ENCODE measurements at places on chromosomes 5 and 9. TPM values are rescaled to one million over a fixed set of nuclear protein-coding genes. Genes with fewer than 3 reads are reported as not detected.

Gene WWC1
- total RNA-seq, result 4.7 TPM

Gene PHYHD1
- not detected for total RNA-seq

Gene PDE6A
- total RNA-seq, result 0.11 TPM

Gene MARCOL
- not detected for total RNA-seq

Gene FCN1
- not detected for total RNA-seq

Gene CCDC152
- 0.27 TPM for total RNA-seq

Gene LCN15
- total RNA-seq, result not detected

Gene OBP2A
- total RNA-seq, result not detected

Gene FGF10
- total RNA-seq, result not detected

Gene TTC33
- total RNA-seq, result 17.0 TPM

Gene SPRY4
- 65.7 TPM for total RNA-seq

Gene PCDHB15
- 2.7 TPM for total RNA-seq

Gene LRRC14B
- not detected for total RNA-seq

Gene EGFL7
- total RNA-seq, result 21.5 TPM

Gene OLFM1
- 0.13 TPM for total RNA-seq

Gene PCDHB11
- 3.9 TPM for total RNA-seq

Gene CCDC180
- 5.4 TPM for total RNA-seq

Gene CDKN2A
- 14.4 TPM for total RNA-seq

Gene APBA1
- total RNA-seq, result not detected

Gene GGTA1
- not detected for total RNA-seq

Gene ORM2
- not detected for total RNA-seq

Gene NUTM2G
- not detected for total RNA-seq

Gene LPAR1
- 1.6 TPM for total RNA-seq

Gene NR5A1
- total RNA-seq, result 0.08 TPM

Gene IFNA2
- total RNA-seq, result not detected

Gene SLC34A3
- not detected for total RNA-seq

Gene N4BP3
- 0.03 TPM for total RNA-seq

Gene TEX48
- not detected for total RNA-seq

Gene CDX1
- total RNA-seq, result not detected

Gene SIMC1
- 16.0 TPM for total RNA-seq

Gene MACROH2A1
- 400 TPM for total RNA-seq

Gene INSL6
- total RNA-seq, result not detected

Gene SPATA24
- total RNA-seq, result 18.1 TPM

Gene DAB2
- total RNA-seq, result 14.2 TPM

Gene ACOT12
- total RNA-seq, result not detected

Gene TSLP
- 0.60 TPM for total RNA-seq

Gene PTGES2
- total RNA-seq, result 149 TPM

Gene PCDHGC5
- total RNA-seq, result 1.1 TPM

Gene SPOCK1
- 84.4 TPM for total RNA-seq

Gene SLC22A4
- 6.7 TPM for total RNA-seq
